ENCODE measurements at places on chromosomes 1 and 21. TPM values are rescaled to one million over a fixed set of nuclear protein-coding genes. Genes with fewer than 3 reads are reported as not detected.

DNA sequence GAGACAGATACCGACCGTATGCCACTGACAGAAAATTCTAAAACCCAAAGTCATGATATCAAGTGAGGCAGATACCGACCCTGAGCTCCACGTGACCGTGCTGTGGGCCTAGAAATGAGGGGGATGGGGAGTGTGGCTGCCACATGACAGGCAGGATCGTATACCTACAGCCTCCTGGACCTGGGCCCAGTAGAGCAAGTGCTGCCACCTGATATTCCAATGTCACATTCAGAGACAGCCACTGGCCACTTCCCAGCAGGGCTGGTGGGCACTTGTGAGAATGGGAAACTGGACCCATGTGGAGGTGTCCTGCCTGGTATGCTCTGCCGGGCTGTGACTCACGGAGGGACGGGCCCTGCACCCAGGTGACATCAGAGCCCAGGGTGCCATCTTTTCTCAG lies 44.6 kb upstream of the CLDN14 start:
- no peak for DNase-seq

DNA sequence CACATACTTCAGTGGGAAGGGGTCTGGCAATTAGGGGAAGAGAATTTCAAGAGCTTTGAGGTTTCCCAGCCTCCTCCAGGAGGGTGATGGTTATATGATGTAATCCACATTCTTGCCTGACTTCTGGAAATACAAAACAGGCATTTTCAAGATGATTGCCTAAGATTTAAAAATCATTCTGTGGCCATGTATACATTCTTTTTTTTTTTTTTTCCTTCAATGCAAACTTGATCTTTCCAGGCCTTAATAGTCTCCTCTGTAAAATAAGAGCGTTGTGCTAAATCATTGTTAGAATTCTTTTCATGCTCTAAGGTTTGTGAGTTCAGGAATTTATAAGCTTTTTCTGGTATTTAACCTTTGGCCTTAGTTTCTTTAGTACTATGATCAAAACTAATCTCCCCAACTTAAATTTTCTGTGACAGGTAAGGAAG lies 192.3 kb upstream of the HMCN1 start:
- DNase-seq, result no peak

DNA sequence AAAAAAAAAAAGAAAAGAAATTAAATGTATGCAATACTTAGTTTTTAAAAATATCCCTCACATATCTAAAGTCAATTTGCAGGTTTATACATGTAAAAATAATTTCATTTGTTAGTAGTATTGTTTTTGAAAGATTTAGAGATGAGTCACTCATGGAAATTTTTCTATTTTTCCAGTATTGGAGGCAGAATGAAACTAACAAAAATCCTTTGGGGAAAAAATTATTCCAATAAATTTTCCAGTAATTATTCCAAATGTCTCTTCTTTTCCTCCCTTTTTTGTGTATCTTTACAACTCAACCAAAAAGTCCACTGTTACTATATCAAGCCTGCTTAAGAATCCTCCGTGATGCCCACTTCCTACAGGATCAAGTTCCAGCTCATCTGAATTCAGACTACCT lies 29.9 kb downstream of the MPZL1 start:
- DNase-seq, result no peak

- DNase-seq, result peak; percentile 89
Measured at GRCh38 chr1:159161001-159161718, 10.3 kb upstream of the CADM3 start.

- peak; percentile 4 for DNase-seq
Measured at GRCh38 chr1:119783354-119784185, 14.9 kb upstream of the HMGCS2 start.

- DNase-seq, result no peak
Measured at GRCh38 chr1:89259283-89259971, 13.2 kb downstream of the GBP5 start.

GRCh38 chr1:33374336-33375105 lies 53.6 kb upstream of the A3GALT2 start:
- no peak for DNase-seq

GRCh38 chr1:26003262-26003661 lies 5.4 kb upstream of the PAFAH2 start:
- no peak for DNase-seq

DNA sequence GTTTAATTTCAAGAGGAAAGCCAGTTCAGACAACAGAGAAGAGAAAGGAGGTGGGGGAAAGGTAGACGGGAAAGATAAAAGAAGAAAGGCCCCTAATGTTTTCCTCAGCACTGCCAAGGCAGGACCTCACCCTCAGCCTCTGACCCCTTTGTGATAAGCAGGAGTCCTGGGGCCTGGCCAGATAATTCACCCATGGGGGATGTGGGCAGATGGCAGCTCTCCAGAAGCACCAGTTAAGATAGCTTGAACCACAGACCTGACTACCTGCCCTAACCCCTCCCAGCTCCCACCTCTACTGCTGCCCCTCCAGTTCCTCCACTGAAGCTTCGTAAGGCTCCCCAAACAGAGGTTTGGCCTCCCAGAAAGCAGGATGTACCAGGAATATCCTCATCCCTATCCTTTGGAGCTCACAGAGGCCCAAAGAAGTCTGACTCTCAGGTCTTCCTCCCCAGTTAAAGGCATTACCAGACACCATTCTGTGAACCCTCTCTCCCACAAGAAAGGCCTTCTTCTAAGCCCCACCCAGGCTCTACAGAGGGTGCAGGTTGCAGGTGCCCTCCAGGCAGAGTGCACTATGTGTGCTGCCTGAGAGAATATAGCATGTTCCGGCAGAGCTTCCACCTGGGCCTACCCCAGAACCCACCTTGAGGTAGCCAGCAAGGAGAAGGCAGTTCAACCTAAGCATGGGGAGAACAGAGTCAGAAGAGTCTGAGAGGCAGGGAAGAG lies 9.2 kb upstream of the SNAPIN start:
- DNase-seq, result no peak

- no peak for DNase-seq
Measured at GRCh38 chr1:198166900-198167299, 10.1 kb downstream of the NEK7 start.

- peak; percentile 65 for DNase-seq
Measured at GRCh38 chr1:998995-999724, 737 bp downstream of the HES4 start.

DNA sequence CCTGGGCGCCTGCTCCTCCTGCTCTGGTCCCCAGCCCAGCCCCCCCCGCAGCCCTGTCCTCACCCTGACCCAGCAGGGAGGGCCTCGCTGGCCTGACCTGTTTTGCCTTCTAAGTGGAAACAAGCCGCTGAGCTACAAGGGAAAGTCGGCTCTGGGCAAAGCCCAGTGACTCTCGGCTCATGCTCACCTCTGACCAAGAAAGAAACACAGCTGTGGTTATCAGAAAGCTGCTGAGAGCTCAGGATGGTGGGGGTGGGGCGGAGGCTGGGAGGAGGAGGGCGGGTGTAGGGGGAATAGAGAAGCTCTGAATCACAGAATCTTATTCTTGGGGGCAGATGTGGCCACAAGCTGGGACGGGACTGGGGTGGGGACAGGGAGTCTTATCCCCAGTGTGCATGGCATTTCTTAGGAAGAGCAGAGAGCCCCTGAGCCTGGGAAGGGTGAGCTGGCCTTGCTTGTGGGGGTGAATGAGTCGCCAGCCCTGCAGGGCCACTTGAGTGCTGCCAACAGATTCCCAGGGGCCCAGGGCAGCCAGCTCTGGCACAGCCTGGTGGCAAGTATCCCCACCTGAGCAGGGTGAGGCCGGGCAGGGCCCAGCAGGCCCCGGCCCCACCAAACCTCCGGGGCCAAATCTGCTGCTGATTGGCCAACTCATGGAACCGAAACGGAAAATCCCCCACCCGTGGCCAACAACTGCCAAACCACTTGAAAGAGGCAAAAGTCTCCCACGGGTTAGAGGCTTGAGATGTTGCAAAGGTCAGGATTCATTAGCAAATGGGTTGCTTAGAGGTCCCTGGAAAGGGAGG lies 120.6 kb downstream of the SPSB1 start:
- DNase-seq, result peak; percentile 85

GRCh38 chr1:153670859-153671627 lies at the start of gene ILF2:
Gene ILF2, minus strand, starts transcription at chr1:153670993. Its CDS starts 71 bp downstream, at chr1:153670922.
- peak; percentile 100 for DNase-seq

GRCh38 chr1:62643283-62643682 lies 44.9 kb downstream of the DOCK7 start:
- DNase-seq, result no peak

DNA sequence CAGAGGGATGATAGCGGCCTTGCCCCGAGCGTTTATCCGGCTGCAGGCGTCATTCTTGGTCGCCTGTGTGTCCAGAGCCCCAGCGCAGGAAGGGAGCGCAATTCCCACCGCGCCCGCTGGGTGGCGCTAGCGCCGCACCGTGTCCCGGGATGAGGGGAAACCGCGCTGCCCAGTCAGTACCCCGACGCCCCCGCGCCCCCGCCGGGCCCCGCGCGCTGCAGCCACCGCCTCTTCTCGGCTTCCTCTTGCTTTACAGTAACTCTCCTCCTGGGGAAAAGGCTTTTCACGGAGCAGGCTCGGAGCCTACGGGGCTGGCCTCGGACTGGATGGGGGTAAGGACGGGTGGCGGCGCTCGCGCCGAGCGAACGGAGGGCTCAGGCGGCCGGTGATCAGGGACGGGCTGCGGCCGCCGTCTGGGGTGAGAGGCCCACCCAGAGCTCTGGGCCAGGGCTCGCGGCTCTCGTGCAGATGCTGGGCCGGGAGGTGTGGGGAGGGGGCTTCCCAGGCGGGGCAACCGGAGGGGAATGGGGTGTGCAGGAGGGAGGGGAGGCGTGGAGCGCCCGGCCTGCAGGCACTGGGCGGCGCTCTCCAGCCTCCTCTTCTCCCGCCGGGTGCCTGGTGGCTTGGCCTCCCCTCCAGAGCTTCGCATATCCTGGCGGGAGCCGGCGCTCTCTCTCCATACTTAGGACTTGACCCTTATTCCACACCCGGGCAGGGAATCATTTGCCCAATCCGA lies 29.8 kb downstream of the TEX35 start:
- peak; percentile 85 for DNase-seq

GRCh38 chr21:46114963-46115362 lies 17.1 kb downstream of the COL6A2 start:
- no peak for DNase-seq

GRCh38 chr1:42933610-42934491 lies 24.8 kb downstream of the SLC2A1 start:
- no peak for DNase-seq

- no peak for DNase-seq
Measured at GRCh38 chr1:43243299-43243698, 26.5 kb upstream of the TMEM125 start.

- no peak for DNase-seq
Measured at GRCh38 chr1:110584045-110584444, 22.1 kb downstream of the KCNA2 start.

GRCh38 chr1:37323486-37324377 lies 150.6 kb upstream of the ZC3H12A start:
- peak; percentile 67 for DNase-seq

DNA sequence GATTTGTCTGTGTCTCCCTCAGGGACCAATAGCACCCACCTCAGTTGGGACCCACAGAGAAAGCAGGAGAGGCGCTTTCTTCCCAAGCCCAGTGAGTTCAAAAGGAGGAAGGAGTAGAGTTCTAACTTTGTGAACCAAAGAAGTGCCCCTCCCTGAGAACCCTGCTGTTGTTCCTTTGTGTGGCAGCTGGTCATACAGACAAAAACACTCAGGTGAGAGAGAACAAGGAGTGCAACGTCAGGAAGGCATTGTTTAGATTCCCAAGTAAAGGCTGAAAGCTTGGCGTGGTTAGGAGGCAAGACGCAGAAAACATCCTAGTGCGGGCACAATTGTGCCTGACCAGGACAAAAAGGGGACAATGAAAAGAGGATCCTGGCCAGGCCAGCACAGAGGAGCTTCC lies 654.6 kb downstream of the KIF26B start:
- no peak for DNase-seq

DNA sequence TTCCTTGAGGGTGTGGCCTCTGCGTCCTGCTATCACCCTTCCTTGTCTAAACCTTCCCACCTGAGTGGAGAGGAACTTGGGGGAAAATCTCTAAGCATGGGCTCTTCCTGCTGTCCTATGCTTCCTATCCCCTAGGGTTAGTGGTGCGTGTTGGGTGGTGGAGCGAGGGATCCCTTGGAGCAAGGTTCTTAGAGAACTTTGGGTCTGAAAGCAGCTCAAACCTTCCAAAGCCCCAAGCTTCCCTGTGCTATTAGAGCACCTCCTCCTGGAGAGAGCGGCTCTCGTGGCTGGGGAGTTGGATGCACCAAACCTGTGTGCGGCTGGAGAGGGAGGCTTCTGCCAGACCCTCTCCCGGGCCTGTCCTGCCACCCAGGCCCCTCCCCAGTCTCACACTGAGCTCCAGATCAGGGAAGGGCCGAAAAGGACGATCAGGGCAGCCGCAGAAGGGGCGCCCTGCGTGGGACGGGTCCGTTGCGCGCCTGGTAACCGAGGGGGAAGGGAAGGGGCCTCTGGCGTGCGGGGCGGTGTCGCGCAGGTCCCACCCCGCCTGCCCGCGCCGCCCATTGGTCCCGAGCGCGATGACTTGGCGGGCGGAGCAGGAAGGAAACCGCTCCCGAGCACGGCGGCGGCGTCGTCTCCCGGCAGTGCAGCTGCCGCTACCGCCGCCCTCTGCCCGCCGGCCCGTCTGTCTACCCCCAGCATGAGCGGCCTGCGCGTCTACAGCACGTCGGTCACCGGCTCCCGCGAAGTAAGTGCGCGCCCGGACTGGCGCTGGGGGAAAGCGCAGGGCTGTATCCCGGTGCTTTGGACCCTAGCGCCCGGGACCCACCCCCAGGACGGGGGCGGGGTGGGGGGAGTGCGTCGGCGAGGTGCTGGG lies at the start of gene SH3BGRL3:
TSS of gene SH3BGRL3 (plus strand) at position 631 of the 877 bp plus-strand sequence. CDS start at position 701, 70 bp downstream.
- peak; percentile 87 for DNase-seq

DNA sequence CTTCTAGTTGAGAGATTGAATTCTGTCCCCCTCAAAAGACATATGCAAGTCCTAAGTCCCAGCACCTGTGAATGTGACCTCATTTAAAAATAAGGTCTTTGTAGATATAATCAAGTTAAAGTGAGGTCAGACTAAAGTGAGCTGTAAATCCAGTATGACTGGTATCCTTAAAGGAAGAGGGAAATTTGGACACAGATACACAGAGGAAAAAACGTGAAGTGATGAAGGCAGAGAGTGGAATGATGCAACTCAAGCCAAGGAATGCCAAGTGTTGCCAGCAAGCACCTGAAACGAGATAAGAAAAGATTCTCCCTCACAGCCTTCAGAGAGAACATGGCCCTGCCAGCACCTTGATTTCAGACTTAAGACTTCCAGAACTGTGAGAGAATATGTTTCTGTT lies 444.7 kb upstream of the VAMP3 start:
- no peak for DNase-seq

Gene ZNF683
- not detected for total RNA-seq

Gene AIRE
- not detected for total RNA-seq

Gene IL19
- total RNA-seq, result not detected

Gene VSIG8
- total RNA-seq, result 0.47 TPM

Gene CR1
- total RNA-seq, result not detected

Gene MYBPH
- total RNA-seq, result not detected

Gene LIN28A
- not detected for total RNA-seq

Gene CD5L
- not detected for total RNA-seq

Gene S100A5
- 6.3 TPM for total RNA-seq

Gene GPR25
- total RNA-seq, result not detected

Gene SGIP1
- not detected for total RNA-seq

Gene TMEM82
- not detected for total RNA-seq

Gene KRTAP10-5
- 0.98 TPM for total RNA-seq

Gene RXFP4
- not detected for total RNA-seq

Gene PRAMEF17
- total RNA-seq, result not detected

Gene NMNAT2
- total RNA-seq, result 6.6 TPM

Gene TFB2M
- 30.7 TPM for total RNA-seq

Gene OR2T29
- not detected for total RNA-seq

Gene DYNLT5
- total RNA-seq, result not detected

Gene TNNT2
- 1.1 TPM for total RNA-seq

Gene TDRD10
- not detected for total RNA-seq
